ENCODE measurements at places on chromosomes 3 and 15.

DNA sequence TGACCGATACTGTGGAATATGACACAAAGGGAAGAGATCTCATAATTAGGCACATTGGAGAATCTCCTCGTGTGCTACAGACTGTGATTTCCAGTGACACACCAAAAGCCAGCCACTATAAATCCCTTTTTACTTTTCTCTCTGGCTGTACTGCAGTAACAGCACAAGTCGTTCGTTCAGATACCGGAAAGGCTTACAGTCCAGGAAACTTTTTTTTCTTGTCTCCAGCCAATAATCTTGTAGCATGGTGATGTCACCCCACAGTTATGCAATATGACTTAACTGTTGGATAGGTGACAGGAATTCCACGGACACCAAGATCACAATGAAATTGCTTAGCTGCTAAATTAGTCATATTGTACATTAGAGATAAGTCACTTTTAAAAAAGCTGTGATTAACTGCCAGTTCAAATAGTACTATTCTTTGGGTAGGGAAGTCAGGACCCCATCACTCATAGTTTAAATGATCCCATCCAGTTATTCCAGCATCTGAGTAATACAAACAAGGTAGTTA lies 36.3 kb upstream of the TSC22D2 start:
- no peak for DNase-seq

DNA sequence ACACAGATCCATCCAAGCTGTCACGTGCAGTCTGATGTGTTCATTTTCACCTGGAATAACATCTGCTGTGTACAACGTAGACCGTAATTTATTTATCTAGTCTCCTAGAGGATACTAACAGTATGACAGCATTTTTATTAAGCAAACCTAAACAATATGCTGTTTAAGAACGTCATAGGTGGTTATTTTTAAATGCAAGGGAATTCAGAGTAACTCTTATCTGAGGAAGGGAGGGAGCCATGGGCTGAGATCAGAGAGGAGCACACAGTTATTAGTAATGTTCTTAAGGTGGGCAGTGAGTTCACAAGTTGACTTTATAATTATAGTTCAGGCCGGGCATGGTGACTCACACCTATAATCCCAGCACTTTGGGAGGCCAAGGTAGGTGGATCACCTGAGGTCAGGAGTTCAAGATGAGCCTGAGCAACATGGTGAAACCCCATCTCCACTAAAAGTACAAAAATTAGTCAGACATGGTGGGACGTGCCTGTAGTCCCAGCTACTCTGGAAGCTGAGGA lies 193.6 kb downstream of the UACA start:
- no peak for DNase-seq

DNA sequence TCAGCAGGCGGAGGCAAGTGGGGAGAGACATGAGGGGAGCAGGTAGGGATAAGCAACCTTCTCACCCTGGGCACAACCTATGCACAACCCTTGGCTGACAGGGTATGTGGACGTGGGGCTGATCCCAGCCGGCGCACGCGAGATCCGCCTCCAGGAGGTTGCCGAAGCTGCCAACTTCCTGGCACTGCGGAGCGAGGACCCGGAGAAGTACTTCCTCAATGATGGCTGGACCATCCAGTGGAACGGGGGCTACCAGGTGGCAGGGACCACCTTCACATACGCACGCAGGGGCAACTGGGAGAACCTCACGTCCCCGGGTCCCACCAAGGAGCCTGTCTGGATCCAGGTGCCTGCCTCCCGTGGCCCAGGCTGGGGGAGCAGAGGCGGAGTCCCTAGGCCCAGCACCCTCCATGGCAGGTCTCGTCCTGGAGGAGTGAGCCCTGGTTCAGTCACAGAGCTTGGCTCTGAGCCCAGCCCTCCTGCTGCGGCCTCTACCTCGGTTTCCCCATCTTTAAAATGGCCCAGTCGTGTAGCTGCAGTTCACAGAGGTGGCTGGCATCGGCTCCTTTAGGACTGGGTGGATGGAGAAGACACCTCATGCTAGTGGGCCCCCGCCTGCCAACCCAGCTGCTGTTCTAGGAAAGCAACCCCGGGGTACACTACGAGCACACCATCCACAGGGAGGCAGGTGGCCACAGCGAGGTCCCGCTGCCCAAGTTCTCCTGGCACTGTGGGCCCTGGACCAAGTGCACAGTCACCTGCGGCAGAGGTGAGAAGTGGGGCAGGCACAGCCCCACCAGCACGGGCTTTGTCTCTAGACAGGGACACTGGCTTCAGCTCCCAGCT lies 96.0 kb downstream of the TBC1D2B start:
- DNase-seq: no peak

- no peak for DNase-seq
Observed at GRCh38 chr15:28904541-28905315, 19.0 kb downstream of the APBA2 start.

- no peak for DNase-seq
Observed at GRCh38 chr3:58829321-58830000, 162.9 kb upstream of the FAM3D start.

DNA sequence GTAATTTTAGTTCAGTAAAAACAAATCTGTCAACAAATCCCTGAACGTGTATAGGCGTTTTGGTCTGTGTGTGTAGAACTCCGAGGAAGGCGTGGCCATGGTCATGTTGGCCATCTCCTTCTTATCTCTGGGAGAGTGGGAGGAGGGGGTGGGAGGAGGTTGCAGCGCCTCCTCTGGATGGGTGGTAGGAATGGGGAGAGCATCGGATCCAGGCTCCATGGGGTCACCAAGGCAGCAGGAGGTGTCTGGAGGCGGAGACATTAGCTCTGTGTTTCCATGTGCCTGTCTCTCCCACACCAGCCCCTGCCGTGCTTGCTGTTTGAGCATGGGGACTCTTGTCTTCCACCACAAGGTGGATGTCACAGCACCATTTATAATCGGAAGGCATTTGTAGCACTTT lies 34.5 kb upstream of the TRPM1 start:
- no peak for DNase-seq

DNA sequence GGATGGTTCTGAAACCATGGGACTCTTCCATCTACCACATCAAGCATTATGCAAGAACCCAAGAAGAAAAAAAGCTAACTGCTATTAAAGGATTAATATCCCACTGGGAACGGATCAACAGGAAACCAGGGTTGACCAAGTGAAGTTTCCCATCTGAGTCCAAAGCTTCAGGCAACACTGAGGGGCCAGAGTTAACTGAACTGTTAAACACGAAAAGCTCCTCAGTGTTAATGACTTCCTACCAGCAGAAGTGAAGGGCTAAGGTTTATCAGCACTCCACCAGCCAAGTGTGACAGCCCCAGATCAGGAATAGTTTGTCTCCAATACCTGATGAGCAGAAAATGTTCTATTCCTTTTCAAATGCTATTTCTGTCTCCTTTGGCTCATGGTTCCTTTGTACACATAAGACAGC lies 36.7 kb downstream of the PTPN9 start:
- no peak for DNase-seq

- DNase-seq: no peak
Observed at GRCh38 chr3:101142160-101142559, 148.9 kb upstream of the ABI3BP start.

DNA sequence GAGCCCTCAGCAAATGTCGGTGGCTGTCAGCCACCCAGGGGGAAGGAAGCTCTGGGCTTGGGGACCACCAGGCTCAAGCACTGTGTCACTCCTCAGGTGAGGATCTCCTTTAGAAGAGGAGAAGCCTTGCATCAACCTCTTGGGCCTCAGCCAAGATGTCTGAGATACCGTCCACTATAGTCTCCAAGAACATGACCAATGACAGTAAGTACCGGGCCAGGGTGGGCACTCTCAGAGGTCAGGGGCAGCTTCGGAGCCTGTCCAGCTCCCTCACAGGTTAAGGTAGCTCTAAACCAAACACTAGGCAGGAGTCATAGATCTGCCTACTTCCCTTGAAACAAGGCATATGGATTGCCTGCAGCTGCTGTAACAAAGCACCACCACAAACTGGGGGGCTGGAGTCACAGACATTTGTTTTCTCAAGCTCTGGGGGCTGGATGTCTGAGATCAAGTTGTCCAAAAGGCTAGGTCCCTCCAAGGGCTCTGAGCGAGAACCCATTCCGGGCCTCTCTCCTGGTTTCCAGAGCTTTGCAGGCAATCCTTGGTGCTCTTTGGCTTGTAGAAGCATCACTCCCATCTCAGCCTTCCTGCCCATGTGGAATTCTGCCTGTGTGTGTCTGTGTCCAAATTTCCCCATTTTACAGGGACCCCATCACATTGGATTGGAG lies 1.3 kb downstream of the CFAP100 start:
- DNase-seq: no peak

DNA sequence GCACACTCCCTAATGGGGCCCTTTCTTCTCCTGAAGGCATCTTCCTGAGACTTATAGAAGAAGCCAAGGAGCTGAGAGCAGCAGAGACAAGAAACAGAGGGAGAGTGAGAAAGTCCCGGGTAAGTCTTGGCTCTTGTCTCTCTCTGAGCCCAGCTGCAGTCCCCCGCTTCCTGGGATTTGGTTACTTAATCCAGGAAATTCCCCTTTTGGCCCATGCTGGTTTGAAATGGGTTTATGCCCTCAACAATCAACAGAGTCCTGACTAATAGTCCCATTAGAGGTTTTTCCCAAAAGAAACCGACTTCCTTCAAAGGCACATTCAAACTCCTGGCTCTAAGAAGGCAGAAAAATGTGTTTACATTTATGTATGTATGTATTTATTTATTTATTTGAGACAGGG lies 22.0 kb downstream of the TMEM158 start:
- DNase-seq: no peak

DNA sequence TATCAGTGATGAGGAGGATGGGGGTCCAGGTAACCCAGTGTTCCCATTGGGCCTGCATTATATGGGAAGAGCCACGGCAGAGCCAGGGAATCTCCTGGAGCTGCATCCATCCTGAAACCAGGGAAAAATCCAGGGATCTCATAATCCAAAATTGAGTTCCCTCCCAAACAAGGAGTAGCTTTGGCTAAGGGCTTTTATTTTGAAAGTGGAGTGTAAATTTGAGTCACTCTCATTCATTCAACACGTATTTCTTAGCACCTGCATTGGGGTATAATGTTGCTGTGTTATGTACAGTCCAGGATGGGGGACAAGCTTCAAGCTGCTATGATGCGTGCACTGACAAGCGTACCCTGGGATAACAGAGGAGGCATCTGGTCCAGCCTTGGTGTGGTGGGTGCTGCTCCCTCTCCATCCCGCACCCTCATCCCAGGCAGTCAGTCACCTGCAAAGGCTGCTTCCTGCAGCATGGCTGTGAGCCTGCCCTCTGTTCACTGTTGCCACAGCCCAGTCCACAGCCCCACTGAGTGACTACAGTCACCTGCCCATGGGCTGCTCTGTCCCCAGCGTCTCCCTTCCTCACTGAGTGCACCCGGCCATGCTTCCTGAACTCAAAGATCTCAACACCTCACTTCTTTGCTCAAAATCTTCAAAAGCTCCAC lies 135.6 kb downstream of the OPA1 start:
- DNase-seq: no peak

DNA sequence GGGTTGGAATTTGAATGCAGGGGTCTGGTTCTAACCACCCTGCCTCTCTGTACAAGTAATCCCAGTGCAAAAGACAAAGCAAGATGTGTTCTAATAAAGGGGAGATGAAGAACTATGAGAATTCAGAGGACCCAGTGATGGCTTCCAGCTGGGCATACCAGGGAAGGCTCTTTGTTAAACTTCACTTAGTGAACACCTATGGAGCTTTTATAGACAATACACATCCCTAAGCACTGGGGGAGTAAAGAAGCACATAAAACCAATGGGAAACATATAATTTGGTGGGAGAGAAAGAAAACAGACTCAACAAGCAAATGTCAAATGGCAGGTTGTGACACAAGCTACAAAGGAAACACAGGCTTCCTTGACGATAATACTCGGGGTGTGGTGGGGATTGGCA lies 47.9 kb upstream of the RNU6-1 start:
- DNase-seq: no peak

DNA sequence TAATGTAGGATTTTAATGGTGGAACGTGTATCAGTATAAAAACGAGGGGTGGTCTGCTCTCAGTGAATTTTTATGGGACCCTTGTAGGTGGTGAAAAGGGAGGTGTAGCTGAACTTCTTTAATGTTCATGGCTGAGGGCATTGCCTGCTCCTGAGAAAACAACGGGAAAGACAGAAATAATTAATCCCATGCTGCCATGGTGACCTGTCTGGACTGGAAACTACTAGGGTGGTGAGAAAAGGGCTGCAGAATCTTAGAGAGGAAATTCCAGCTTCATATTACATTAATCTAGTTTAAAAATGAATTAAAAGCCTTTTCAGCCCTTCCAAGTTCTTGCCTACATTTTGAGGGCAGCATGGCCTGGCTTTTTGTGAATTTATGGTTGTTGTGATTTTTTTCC lies 47.6 kb downstream of the ZBTB38 start:
- DNase-seq: no peak

DNA sequence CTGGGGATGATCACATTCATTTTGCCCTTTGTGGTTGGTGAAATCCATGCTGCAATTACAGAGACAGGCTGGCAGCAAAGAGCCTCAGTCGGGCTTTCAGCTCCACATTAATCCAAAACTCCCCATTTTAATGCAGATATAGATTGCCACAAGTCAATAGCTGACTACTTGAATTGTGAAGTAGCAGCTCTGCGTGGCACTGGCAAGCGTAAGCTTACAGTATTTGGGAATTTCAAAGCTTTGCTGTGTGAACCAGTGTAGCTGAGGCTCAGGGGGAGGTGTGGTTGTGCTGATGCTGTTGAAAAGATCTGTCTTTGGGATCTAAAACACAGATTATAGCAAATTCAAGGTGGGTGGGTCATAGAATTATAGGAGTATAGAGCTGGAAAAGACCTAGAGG lies 290.3 kb upstream of the ONECUT1 start:
- no peak for DNase-seq

DNA sequence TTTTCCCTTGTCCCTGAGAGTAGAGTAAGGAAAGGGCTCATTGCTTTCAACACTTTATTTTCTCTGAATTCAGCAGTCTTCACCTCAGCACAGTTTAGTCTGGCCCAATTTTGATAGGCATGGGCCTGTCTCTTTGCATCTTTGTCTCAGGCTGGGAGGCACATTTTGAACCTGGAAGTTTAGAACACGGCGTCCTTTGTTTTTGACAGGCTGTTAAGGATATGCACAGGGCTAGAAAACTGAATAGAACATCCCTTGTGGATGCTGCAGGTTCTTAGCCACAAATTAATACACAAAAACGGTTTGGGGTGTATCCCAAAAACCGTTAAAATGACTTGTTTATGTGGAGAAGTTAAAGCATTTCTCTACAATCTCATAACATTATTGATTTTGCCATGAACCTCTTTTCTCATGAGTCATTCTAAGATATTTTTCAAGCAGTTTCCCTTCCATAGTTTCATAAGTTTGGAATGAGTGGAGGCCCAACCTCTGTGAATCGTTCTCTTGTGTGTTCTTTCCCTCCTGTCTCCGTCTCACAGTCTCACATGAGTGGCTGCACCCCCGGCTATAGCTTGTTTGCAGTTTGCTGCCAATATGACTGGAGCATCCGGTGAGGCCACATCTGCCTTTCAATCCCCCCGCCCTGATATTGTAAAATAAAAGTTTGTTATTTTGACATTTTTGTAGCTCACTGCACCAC lies 192.9 kb upstream of the EIF1B start:
- no peak for DNase-seq

DNA sequence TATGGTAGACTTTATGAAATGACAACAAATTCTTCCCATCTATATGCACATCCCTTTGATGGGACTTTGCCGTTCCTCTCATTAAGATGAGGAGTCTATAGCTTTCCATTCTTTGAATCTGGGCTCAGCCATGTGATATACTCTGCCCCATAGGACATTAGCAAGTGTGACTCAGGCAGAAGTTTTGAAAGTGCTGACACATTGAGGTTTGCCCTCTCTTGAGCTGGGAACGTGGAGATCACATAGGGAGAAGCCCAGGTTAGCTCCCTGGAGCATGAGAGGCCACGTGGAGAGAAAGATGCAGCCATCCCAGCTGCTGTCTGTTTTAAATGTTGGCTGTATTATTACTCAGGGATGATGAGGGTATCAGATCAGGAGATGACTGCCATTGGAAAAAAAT lies 67.7 kb upstream of the OXTR start:
- DNase-seq: no peak

Data from cortex of kidney (tissue), 1 donor.